ENCODE measurements at places on chromosomes 12 and 14. TPM values are rescaled to one million over a fixed set of nuclear protein-coding genes. Genes with fewer than 3 reads are reported as not detected.

GRCh38 chr12:132071040-132071810 is 72.9 kb downstream of the DDX51 start:
- no peak overlapping the region for H3K4me3 ChIP-seq
- no peaks in the 10 kb centered on the region for H3K4me1 ChIP-seq
- H3K36me3 ChIP-seq, result no peaks in the 10 kb centered on the region

TEX52 gene
- not detected for total RNA-seq

GRCh38 chr12:64192644-64193444 is 29.3 kb downstream of the KICS2 start:
- H3K27me3 ChIP-seq, result no peaks in the 10 kb centered on the region
- no peak overlapping the region for H3K4me3 ChIP-seq
- H3K4me1 ChIP-seq, result no peaks in the 10 kb centered on the region
- H3K36me3 ChIP-seq, result no peaks in the 10 kb centered on the region
- no peak for DNase-seq

- no peaks in the 10 kb centered on the region for H3K27me3 ChIP-seq
- no peak overlapping the region for H3K27ac ChIP-seq
- no peak overlapping the region for H3K4me3 ChIP-seq
- DNase-seq, result no peak
These were observed 55.0 kb upstream of the C12orf50 start for GRCh38 chr12:88084210-88084609.

DNA sequence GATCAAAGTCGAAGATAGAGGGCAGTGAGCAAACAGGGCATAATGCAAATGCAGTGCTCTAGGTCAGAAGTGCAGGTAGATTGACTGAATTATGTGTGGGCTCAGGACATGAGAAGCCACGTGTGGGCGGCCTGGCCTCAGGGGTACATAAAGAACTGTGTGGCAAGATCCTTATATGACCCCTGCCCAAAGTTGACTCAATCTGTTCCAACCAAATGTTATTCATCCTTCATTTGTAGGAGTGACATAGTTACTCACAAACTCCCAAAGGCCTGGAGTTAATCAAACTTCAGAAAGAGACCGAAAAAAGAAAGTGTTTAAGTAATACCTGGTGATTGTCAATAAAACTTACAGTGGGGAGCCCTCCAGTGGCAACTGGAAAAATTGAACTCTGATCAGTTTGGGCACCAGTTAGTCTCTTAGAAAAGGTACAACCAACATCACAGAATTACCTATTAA is 150.4 kb upstream of the FAR2 start:
- no peaks in the 10 kb centered on the region for H3K36me3 ChIP-seq
- no peak overlapping the region for H3K27ac ChIP-seq
- no peaks in the 10 kb centered on the region for H3K27me3 ChIP-seq
- H3K4me1 ChIP-seq, result no peaks in the 10 kb centered on the region
- peak; percentile 28 for DNase-seq

DNA sequence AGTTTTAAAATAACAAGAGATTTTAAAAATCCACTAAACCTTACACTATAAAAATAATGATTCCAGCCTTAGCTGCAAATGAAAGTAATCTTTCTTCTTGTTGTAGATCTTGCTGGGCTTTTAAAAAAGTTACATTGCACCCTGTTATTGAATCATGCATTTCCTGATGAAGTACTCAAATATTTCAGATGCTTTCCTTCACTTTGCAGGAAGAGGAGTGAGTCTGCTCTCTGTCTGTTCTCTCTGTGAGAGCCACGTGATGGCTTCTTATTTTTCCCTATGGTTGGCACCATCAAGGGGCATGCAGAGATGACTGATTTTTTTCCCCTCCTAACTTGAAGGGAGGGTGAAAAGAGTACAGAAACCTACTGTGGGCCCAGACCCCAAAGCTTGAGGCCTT is 262.7 kb downstream of the ATP23 start:
- H3K27me3 ChIP-seq, result no peaks in the 10 kb centered on the region
- H3K4me3 ChIP-seq, result no peak overlapping the region
- no peaks in the 10 kb centered on the region for H3K36me3 ChIP-seq
- H3K4me1 ChIP-seq, result no peaks in the 10 kb centered on the region

GRCh38 chr12:75759842-75760572 is 248.6 kb upstream of the KRR1 start:
- H3K27me3 ChIP-seq, result no peaks in the 10 kb centered on the region
- no peak for DNase-seq
- H3K4me1 ChIP-seq, result no peaks in the 10 kb centered on the region
- H3K4me3 ChIP-seq, result no peak overlapping the region
- H3K27ac ChIP-seq, result no peak overlapping the region
- no peaks in the 10 kb centered on the region for H3K36me3 ChIP-seq

DNA sequence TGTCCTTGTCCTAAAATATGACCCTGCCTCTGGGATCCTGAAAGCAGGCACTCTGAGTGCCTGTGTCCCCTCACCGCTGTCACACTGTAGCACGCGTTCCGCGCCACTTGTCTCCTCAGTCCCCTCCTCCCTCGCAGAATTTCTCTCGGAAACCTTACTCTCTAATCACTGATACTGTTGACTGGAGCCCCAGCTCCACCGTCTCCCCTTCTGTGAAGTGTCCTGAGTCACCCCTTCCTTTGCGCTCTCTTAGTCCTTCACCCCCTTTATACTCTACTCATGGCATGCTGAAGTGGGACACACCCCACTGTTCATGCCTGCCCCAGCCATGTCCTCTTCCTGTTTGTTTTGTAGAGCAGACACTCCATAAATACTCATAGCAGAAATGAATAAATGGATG is 104.7 kb downstream of the ZNF664 start:
- no peak overlapping the region for H3K4me3 ChIP-seq
- H3K27me3 ChIP-seq, result no peaks in the 10 kb centered on the region
- no peaks in the 10 kb centered on the region for H3K36me3 ChIP-seq
- no peaks in the 10 kb centered on the region for H3K4me1 ChIP-seq

All from uterus (tissue), 4 donors.